NCI-H510A treated with DMSO at 0.1 percent for 48 hours (cell line): ENCODE measurements at places on chromosomes 5 and 9.

- DNase-seq: no peak
These were observed 225.2 kb downstream of the GAS1 start for GRCh38 chr9:86721843-86722705.

- DNase-seq: no peak
These were observed 92.1 kb upstream of the IFNE start for GRCh38 chr9:21574261-21574660.

GRCh38 chr5:38832810-38833209 lies 13.0 kb upstream of the OSMR start:
- no peak for DNase-seq

DNA sequence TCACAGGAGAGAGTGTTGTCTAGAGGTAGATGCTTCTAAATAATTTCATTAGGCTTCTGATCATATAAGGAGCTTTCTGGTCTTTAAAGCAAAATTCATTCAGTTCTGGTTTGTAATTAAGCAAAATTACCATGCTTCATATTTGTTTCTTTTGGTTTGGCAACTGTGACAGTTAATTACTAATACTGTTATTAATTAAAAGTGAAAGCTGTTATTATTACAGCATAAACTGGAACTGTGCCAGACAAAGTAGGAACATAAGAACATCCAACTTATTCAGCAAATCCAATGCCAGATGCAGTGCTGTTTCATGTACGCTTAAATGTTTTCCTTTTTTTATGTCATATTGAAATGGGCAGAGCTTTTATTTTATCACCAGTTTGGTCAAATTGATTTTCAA lies 70.4 kb upstream of the DAB2 start:
- no peak for DNase-seq

DNA sequence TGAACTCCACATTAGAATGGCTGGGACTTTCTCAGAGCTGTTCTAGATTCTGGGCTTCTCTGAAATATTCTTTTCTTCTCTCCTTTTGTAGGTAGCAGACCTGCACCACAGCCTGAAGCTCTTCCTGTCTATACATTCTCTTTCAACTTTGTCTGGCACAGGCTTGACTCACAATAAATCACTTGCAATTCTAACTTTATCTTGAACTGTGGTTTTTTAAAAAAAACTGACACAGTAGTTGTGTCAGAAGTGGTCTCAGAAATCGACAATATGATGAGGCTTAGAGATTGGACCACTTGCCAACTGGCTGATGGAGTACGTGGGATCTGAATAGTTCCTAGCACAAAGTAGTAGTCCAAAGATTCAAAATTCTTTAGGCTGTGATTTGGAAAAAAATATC lies 24.1 kb upstream of the CDH9 start:
- no peak for DNase-seq
